ENCODE measurements at places on chromosomes 3 and 15.

- DNase-seq = no peak
These were observed 19.7 kb upstream of the DNAJC19 start for GRCh38 chr3:181009225-181009624.

- DNase-seq = no peak
These were observed 185.2 kb downstream of the UACA start for GRCh38 chr15:70578196-70578595.

GRCh38 chr3:43162230-43163084, 56.6 kb upstream of the POMGNT2 start:
- DNase-seq = no peak

GRCh38 chr3:189936201-189936945, 184.3 kb downstream of the P3H2 start:
- no peak for DNase-seq

DNA sequence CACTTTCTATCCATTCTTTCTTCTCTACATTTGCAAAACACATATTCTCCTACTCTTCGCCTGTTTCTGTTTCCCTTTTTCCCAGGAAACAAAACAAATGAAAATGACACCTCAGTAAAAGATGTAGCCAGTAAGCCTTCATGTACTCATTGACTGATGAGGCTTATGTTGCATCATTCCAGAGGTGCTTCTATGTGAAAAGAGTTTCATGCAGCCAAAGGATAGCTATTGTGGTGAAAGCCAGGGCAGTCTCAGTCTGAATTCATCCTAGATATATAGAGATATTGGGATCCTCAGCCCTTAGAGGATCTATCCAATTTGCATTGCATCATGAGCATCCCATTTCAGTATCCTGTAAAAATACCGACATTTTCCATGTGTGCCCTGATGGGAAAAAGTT, 267.3 kb downstream of the GAP43 start:
- DNase-seq = no peak
